ENCODE measurements at places on chromosomes 13 and 19.

GRCh38 chr19:32372726-32373517 lies 27.5 kb downstream of the ZNF507 start:
- DNase-seq, result no peak

DNA sequence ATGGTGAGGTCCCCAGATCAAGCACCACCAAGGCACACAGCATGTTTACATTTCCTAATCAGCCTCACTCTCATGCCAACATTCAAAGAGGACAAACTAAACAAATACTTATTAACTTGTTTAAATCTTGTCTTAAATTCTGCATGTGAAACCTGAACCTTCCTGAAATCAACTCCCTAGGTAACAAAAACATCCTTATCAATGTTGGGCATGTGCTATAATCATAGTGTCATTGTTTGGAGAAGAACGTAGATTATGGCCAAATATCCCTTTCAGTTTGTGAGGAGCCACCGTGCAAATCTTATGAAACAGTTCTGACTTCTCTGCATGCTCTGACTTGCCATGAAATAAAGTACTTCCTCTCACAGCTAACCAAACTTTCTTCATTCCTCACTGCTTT lies 123.8 kb downstream of the NDFIP2 start:
- no peak for DNase-seq

- DNase-seq, result no peak
Observed at GRCh38 chr13:50200569-50200968, 185.3 kb downstream of the KCNRG start.

GRCh38 chr13:50842990-50843256 lies 569 bp downstream of the DLEU7 start:
- peak; percentile 7 for DNase-seq

GRCh38 chr13:46544811-46545210 lies 8.2 kb upstream of the LRCH1 start:
- no peak for DNase-seq

- DNase-seq, result peak; percentile 71
Observed at GRCh38 chr13:111177081-111177711, 62.1 kb downstream of the ARHGEF7 start.

DNA sequence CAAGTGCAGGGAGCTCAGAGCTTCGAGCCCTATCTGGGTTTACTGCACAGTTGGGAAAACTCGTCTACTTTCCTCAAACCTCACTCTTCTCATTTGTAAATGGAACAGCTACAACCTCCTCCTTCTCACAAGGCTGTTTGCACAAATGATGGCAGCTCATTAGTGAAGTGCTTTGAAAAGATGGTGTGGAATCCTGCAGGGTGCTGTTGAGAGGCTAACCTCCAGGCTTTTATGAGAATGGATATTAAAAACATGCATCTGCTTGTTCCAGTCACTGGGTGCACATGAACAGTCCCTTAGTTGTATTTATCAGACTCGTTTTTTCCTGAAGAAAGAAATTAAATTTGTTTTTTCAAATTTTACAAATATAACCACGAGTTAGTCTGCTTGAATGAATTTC lies 36.6 kb downstream of the PCDH8 start:
- no peak for DNase-seq

- DNase-seq, result no peak
Observed at GRCh38 chr13:43782686-43783085, 4.1 kb downstream of the ENOX1 start.

- DNase-seq, result no peak
Observed at GRCh38 chr13:74182491-74182890, 48.3 kb upstream of the KLF12 start.

- DNase-seq, result peak; percentile 15
Observed at GRCh38 chr13:105139380-105140285, 1395.8 kb downstream of the EFNB2 start.

- DNase-seq, result no peak
Observed at GRCh38 chr19:17915940-17916593, 16.7 kb upstream of the CCDC124 start.

Data from amygdala (tissue), 56 donors.